ENCODE measurements at places on chromosomes 11 and 22. TPM values are rescaled to one million over a fixed set of nuclear protein-coding genes. Genes with fewer than 3 reads are reported as not detected.

- DNase-seq, result no peak
- no peak overlapping the region for H3K4me3 ChIP-seq
- H3K36me3 ChIP-seq, result no peaks in the 10 kb centered on the region
- H3K4me1 ChIP-seq, result no peaks in the 10 kb centered on the region
- no peaks in the 10 kb centered on the region for H3K27me3 ChIP-seq
- H3K27ac ChIP-seq, result no peak overlapping the region
Measured at GRCh38 chr11:102886999-102887398, 12.2 kb upstream of the MMP12 start.

GRCh38 chr11:13134886-13135285 lies 125.8 kb downstream of the RASSF10 start:
- H3K27me3 ChIP-seq, result peaks cover 45% of the 10 kb centered on the region
- no peak overlapping the region for H3K4me3 ChIP-seq
- peaks cover 6% of the 10 kb centered on the region for H3K4me1 ChIP-seq
- no peak for DNase-seq
- no peaks in the 10 kb centered on the region for H3K36me3 ChIP-seq

GRCh38 chr11:125874556-125875124 lies 12.8 kb upstream of the HYLS1 start:
- no peaks in the 10 kb centered on the region for H3K36me3 ChIP-seq
- H3K4me1 ChIP-seq, result no peaks in the 10 kb centered on the region
- peak; percentile 88 for DNase-seq
- H3K27ac ChIP-seq, result no peak overlapping the region

GRCh38 chr11:102429226-102429625 lies 23.3 kb downstream of the TMEM123 start:
- no peak overlapping the region for H3K4me3 ChIP-seq
- H3K36me3 ChIP-seq, result peaks cover 55% of the 10 kb centered on the region
- H3K27me3 ChIP-seq, result no peaks in the 10 kb centered on the region
- no peaks in the 10 kb centered on the region for H3K4me1 ChIP-seq
- DNase-seq, result no peak
- H3K27ac ChIP-seq, result no peak overlapping the region

The SAA4 gene
- total RNA-seq, result not detected
